ENCODE measurements at places on chromosomes 2 and 18.

DNA sequence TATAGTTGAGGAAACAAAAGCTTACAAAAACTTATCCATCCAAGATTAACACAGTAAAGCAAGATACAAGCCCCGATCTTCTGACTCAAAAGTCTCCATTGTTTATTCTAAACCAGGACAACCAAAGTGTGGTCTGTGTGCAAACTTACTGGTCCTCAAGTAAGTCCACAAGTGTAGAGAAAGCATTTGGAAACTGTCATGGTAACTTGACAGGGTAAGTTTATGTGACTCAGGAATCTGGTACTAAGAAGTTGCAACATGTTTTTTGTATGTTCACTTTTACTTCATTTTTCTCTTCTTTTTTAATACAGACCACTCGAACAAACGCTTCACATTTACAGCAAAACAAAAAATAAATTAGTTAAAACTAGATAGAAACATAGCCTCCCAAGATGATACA, 9.4 kb downstream of the MBD2 start:
- DNase-seq: no peak

GRCh38 chr18:57920036-57920435, 116.9 kb upstream of the ATP8B1 start:
- DNase-seq: no peak

GRCh38 chr2:128298846-128299507, 19.7 kb downstream of the HS6ST1 start:
- no peak for DNase-seq

- no peak for DNase-seq
Observed at GRCh38 chr2:65293376-65293775, 65.7 kb downstream of the ACTR2 start.

DNA sequence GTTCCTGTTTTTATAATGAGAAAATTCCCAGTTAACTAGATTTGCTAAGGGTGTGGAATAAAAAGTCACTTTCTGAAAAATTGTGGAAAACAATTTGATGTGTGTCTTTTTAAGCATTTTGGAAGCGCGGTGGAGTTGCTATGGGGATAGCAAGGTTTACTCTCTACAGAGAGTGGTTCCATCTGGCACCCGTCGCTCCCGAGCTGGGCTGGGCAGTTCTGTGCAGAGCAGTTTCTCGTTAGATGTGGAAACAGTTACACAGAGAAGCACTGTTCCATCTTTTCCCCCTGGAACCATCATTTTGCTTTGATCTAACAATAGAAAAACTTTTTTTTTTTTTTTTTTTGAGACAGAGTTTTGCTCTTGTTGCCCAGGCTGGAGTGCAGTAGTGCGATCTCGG, 17.4 kb downstream of the LDLRAD4 start:
- no peak for DNase-seq

GRCh38 chr2:10278029-10278762, 24.5 kb upstream of the HPCAL1 start:
- no peak for DNase-seq

DNA sequence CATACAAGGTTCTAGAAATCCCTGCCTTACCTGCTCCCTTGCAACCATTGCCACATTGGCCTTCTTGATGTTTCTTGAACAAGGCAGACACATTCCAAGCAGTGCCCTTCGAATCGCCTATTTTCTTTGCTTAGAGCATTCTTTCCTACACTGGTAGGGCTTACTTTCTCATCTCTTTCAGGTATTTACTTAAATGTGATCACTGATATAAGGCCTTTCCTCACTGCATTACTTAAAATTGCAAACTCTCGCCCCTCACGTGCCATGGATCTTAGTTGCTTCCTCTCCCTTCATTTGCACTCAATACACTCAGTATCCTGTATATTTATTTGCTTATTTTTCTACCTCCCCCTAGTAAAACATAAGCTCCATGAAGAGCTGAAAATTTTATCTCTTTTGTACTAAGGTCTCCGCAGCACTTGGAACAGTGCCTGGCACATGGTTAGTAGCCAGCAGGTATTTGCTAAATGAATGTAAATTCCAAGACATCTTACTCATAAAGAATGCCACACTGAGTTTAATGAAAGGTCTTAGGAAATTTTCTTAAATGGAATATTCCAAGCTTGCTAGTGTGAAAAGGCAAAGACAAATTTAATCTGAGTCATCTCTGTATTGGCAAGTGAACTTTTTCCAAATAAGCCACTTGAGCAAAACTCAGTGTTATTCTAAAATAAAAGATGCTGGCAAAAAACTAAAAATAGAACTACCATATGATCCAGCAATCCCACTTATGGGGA, 42.4 kb upstream of the FIGN start:
- no peak for DNase-seq

DNA sequence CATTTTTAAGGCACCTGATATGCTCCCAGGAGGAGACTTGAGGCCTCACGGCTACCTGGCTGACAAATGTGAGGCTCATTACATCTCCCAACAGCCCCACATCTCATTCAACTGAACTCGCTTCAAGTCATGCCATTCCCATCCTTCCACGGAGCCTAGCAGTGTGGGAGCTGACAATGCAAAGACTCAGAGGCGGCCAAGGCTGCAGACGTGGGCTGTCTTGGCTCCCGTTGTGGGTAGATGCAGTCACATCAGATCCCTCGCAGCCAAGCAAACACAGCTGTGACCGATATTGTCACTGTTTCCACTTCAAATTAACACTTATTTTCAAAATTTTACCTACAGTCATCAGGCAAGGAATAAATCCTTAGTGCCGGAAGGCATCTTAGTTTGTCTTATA, 64.0 kb upstream of the TRIB2 start:
- no peak for DNase-seq

- DNase-seq: no peak
Observed at GRCh38 chr2:43209204-43209717, 17.1 kb downstream of the ZFP36L2 start.

- no peak for DNase-seq
Observed at GRCh38 chr2:234828382-234829073, 123.3 kb upstream of the SH3BP4 start.

DNA sequence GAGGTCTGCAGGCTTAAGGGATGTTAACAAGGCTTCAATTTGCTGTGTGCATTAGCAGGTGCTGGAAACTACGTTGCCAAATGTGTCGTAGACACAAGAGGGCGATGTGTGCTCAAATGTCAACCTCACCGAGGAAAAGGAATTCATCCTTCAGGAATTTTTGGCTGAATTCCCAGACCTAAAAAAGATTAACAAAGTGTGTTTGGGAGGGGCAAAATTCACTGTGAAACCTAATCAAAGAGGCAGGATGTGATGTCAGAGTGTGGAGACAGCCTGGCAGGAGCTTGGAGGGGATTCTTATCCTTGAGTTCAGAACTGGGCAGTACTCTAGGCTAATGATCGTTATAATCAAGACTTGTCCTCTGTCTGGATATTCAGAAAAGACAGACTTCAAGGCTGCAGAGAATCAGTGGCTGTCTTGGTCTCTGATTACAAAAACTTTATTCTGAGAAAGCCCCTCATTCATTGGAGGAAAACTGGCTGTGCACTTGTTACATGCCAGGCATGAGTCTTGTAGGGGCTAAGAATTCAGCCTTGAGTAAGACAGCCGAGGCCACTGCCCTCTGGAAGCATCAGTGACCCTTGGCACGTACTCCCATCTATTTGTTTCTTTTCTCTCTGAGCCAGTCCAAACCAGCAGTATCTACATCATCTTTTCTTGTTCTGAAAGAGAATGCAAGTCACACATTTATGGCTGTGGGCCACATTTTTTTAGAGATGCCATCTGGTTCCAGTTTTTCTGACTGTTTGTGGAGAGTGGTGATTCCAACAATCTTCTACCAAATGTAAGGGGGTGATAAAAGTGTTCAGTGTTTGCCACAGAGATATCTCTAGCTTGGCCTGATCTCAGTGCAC, 18.7 kb upstream of the SCYGR1 start:
- DNase-seq: no peak

GRCh38 chr2:28317390-28317789, 75.3 kb upstream of the FOSL2 start:
- DNase-seq: no peak

- DNase-seq: no peak
Observed at GRCh38 chr18:26656431-26656943, 108.1 kb upstream of the KCTD1 start.

DNA sequence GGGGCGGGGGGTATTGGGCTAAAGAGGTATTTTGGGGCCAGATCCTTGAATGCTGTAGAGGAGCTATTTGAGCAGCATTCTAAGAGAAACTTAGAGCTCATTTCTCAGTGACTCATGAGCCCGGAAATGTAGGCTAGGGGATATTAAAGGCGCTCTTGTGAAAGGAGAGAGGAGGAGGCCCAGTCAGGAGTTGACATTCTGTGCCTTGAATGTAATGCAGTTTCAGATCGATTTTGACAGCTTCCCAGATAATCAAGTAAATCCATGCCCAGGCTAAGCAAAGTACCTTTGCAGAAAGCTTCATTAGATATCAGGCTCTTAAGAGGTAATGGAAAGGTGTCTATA, 1.5 kb downstream of the CAB39 start:
- no peak for DNase-seq

DNA sequence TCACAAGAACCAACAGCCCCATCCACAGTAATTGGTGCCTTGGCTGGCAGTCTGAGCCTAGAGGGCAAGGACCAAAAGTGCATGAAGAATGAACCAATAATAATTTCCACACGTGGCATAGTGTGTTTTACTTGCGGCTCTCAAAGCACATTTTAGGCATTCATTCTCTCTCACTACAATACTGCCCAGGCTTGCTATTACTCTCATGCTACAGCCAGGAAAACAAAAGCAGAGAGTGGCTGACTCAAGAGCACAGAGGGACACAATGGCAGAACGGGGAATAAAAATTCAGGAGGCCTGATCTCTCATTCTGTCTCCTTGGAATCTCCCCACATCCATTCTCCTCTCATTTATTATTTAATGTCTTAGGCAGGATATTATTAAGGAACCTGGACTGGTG, 57.0 kb upstream of the NOL4 start:
- no peak for DNase-seq

DNA sequence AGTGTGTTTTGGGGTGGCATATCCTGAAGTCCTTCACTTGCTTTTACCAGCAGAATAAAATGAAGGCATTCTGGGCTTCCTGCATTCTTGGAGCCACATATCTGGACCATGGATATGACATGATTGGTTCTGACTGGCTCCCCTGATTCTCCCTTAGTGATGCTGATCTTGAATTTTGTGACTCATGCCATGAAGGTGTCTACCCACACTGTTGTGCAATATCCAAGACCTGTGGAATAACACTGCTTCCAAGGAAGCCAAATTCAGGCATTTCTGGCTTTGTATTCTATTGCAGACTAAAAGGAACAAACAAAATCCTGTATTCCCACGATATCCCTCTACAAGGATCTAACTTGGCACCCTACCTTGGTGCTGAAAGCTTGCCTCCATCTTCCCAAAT, 125.8 kb downstream of the LYPD6B start:
- DNase-seq: no peak

DNA sequence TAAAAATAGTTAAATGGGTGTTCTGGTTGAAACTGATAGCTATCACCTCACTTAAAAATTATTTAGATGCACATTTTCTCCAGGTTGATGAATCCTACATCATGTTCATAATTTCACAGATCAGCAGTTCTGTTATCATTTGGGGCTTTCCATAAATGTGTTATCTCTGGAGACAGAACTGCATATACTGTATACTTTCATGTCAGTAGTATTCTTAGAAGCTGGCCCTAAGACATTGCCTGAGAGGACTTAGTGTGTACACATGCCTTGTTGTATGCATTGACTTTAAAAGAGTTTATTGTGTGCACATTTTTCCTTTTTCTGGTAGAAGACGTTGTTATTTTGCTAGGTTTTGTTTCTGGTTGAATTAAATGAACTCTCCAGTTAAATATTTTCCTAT, 41.0 kb downstream of the PIK3C3 start:
- DNase-seq: no peak

DNA sequence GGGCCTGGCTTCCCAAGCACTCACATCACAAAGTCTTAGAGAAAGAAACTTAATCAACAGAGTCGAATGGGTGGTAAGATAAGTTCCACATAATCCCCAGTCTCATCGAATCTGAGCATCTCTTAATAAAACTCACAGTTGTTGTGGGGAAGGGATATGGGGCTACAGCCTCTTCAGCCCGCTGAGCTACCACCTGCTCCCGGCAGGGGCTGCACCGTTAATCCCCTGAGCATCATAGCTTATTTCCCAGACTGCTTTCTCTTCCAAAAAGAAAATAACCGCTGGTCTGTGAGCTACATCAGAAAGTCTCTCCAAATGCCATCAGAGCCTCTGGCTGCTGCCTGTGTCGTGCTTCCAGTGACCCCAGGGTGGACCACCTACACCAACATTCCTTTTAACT, 139.4 kb upstream of the CELF4 start:
- no peak for DNase-seq

DNA sequence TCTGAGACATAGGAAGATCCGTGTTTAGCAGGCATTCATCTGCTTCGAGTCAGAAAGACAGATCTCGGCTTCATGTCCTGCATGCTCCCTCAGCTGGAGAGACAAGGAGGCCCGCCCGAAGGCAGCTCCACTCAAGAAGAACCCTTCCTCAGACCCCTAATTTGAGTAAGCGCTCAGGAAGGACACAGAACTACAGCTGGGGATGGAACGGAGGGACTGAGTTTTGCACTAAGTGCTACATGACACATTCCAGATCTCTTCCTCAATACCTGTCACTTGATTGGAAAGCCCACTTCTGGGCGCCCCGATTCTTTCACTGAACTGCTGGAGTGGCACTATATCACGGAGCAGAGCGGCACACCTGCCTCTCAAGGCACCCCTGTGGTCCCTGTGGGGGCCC, 185.6 kb upstream of the PXDN start:
- no peak for DNase-seq

- DNase-seq: no peak
Observed at GRCh38 chr2:3754280-3754679, 50.9 kb downstream of the DCDC2C start.

GRCh38 chr2:235102896-235103295, 151.1 kb downstream of the SH3BP4 start:
- no peak for DNase-seq

- DNase-seq: no peak
Observed at GRCh38 chr2:143906850-143907249, 613.1 kb downstream of the ZEB2 start.

DNA sequence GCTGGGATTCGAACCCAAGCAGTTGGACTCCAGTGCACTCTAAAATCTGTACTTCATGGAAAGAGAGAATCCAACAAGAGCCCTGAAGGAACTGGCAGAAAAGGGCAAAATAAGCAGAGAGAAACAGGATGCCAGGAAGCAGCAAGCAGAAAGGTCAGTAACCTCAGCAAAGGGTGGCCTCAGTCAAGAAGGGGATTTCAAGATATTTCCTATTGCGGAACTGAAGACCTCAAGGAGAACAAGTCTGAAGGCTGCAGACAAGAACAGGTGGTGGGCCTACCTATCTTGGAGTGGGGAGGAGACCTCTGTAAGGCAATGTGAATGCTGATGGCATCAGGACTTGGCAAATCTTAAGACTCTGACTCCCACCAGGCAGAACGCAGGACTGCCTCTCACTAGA, 20.1 kb upstream of the MREG start:
- DNase-seq: no peak

GRCh38 chr2:38598991-38599295, 3.8 kb downstream of the HNRNPLL start:
- DNase-seq: no peak

DNA sequence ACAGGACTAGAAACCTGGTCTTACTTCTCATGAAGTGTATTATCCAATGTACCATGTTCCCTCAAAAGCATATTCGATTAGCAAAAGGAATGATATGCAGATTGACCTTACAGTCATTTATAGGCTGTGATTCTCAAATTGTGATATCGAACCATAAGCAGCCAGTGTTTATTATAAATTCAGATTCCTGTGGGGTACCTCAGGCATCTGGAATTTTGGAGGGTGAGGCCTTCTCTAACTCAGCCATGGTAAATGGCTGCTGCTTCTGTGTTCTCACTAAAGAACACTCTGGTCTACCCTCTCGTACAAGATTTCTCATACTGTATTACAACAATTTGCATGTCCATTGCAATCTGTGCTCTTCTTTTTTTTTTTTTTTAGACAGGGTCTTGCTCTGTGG, 84.5 kb downstream of the PRPF40A start:
- no peak for DNase-seq

Measured in T-helper 2 cell (primary cell).